ENCODE measurements at places on chromosomes 1 and 21.

GRCh38 chr1:17023573-17023972 is 11.8 kb upstream of the ATP13A2 start:
- DNase-seq, result no peak

GRCh38 chr1:201059871-201060555 is 36.5 kb upstream of the KIF21B start:
- DNase-seq, result no peak

GRCh38 chr1:161171696-161172095 is 5.5 kb downstream of the PPOX start:
- no peak for DNase-seq

DNA sequence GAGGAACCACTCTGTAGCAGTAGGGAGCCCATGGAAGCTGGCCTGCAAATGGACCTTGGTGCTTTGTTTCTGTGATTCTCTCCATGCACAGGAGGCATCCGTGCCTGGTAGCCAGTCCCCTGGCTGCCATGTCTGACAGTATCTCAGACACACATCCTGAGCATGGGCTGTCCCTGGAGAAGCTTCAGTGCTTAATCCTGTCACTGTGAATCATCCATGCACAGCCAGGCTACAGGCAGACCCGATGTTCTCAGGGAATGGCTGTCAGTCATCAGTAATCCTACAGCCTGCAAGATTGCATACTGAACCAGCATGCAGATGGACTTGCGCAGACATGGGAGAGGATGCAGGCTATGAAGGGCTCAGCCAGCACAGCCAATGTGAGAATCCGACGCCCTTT is 606.3 kb upstream of the PLXNA2 start:
- DNase-seq, result no peak

DNA sequence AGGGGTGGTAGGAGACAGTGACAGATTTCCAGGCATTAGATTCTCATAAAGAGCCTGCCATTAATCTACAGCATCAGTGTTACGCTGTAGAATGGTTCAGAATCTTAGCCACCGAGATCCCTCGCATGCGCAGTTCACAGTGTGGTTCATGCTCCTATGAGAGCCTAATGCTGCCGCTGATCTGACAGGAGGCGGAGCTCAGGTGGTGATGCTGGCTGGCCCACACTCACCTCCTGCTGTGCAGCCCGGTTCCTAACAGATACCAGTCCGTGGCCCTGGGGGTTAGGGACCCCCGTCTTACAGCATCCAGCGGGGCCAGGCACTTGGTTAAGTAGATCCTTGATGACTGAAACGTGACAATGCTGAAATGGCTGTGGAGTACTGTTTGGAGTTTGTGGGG is 163.6 kb upstream of the C1orf21 start:
- no peak for DNase-seq

DNA sequence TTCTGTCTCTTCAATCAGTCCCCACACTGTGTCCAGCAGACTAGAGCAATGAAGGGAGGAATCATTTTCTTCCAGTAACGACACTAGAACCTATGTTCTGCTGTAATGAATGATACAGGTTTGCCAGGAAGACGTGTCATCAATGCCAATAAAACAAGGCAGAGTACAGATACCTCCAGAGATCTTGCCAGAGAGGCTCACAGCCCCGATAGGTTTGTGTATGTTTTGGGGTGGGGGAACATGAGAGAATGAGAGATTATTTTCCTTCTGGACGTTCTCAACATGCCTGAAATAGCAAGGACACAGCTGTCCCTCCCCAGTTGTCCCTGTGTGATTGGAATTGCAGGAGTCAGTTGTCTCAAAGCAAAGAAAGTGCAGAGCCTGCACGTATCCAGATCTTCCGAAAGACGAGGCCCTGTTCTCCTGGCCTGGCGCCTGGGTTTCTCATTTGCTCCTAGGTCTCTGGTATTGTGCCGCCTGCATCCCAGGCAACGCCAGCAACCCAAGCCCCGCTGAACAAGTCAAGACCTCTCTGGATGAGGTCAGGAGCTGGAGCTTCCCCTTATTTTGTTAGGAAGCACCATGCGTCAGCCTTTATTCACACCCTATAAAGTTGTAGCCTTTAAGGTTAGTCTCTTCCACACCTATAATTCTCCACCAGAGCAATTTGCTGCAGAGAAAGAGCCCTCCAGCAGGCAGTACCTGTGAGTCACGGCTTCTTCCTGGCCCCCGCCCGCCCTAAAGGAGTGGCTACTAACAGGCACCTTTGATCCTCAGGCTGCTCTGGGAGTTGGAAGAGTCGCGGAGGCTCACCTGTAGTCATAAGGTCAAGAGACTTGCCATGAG is 130.5 kb downstream of the TOMM20 start:
- peak; percentile 61 for DNase-seq

- peak; percentile 95 for DNase-seq
These were observed 23.9 kb downstream of the PCNT start for GRCh38 chr21:46347791-46348381.

DNA sequence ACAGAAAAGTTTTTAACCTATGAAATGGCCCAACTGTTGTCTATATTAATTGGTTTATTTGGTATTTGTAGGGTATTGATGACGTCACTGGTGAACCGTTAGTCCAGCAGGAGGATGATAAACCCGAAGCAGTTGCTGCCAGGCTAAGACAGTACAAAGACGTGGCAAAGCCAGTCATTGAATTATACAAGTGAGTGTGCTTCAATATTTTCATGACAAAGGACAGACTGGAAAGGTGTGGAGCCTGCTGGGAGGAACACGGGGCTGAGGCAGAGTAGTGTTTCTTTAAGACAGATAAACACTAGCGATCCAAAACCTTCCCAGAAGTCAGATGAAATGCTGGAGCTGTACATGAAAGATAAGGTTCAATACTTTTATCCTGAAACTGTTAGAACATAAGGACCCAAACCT is 76.7 kb downstream of the AK4 start:
- no peak for DNase-seq

DNA sequence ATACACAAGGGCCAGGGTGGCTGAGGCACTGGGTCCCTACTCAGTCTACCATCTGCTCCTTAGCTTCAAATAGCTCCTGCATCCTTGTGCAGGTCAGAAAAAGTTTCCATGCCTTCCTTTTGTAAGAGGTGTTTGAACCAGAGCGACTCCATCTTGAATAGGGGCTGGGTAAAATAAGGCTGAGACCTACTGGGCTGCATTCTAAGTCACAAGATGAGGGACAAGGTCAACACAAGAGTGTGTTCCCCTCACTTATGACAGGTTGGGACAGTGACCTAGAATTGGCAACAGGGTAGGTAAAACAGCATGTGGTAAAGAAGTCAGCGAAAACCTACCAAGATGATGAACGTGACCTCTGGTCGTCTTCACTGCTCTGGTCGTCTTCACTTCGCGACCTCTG is 120.5 kb downstream of the KCNK1 start:
- no peak for DNase-seq

GRCh38 chr1:99992760-99993467 is 23.1 kb downstream of the SLC35A3 start:
- no peak for DNase-seq

DNA sequence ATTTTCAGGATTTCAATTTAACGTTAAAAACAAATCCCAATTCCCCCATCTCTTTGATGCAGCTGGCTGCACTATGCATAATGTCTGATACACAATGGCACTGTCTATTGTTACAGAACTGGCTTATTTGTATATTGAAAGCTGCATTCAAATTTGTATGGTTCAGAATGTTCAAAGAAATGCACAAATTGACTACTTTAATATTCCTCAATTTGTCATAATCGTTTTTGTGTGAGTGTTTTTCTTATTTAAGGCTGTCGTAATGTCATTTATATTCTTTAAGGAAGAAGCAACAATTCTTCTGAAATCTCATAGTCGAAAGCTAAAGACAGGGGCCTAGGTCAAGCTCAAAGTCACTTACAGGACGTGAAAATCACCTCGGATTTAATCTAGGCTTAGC is 341.4 kb upstream of the ZRANB2 start:
- DNase-seq, result no peak

DNA sequence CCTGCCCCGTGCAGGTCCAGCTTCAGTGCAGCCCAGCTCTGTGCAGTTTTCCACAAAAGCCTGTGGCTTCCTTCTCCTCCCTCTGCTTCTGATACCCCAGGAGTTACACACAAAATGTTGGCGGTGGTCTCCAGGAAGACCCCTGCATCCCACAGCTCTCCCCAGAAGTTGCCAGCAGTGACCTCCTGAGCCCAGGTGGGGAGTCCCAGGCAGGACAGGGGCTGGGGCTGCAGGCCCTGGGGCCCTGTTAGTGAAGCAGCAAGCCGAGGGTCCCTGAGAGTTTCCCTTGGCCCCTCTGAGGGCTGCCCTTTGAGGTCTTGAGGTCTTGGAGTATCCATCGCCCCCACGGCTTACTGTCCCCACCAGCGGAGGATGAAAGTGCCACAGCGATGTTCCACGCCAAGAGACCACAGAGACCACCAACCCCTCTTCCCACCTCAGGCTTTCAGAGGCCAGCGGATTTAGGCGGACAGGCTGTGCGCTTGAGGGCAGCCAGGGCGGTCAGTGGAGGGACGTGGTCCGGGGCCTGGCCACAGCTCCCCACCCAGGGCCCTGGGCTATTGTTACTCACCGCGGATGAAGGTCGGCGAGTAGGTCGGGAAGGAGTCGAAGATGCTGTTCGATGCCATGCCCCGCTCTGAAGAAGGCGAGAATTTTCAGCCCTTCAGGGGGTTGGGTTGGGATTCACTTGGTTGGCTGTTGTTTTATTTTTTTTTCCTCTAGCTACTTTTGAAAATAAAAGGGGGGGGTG is 34.0 kb upstream of the RUNX3 start:
- DNase-seq, result no peak

DNA sequence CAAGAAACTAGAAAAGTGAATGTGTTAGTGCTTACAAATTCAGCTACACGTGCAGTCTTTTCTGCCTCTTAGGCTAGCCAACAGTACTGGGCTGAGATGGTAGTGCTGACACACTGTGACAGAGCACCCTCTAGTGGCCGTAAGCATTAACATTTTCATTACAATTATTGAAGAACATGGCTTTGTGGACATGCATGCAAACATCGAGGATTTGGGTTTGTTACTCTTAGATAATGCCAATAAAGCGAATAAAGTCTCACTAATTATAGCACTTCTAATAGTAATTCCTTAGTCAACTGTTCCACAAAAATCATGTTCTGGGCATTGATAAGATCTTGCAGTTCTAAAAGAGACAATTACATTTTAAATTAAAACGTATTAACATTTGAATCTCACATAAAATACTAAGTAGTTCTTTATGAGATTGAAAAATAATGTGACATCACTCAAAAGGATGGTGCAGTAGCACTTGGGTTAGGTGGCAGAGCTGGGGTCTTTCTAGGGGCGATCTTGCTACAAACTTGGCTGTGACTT is 47.1 kb downstream of the MYSM1 start:
- DNase-seq, result peak; percentile 84

DNA sequence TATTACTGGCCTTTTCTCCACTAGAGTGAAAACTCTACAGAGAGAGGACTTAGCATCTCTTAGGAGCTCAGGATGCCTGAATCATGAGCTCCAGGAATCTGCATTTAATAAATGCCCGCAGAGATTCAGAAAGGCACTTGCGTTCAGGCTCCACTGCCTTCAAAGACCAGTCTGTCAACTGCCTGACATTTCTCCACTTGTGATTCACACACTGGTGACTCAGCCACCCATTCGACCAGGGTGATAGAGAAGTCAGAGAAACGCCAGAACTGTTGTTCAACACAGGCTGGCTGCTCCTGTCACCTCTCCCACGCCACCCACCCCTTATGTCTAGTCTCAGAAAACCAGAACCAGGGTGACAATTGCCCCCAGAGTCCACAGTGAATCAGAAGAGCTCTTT is 26.9 kb upstream of the LBR start:
- peak; percentile 84 for DNase-seq

- no peak for DNase-seq
These were observed 34.6 kb downstream of the NRDC start for GRCh38 chr1:51843948-51844347.

- DNase-seq, result no peak
These were observed 19.9 kb upstream of the MAGOH start for GRCh38 chr1:53258216-53258615.

- peak; percentile 89 for DNase-seq
These were observed at the start of gene BTBD19 for GRCh38 chr1:44808063-44808937. TSS of gene BTBD19 (plus strand) at chr1:44808523. CDS start at chr1:44808821, 298 bp downstream.

GRCh38 chr1:229374485-229374884 is 31.6 kb upstream of the CCSAP start:
- DNase-seq, result no peak

- DNase-seq, result peak; percentile 59
These were observed 42.6 kb upstream of the PTGS2 start for GRCh38 chr1:186722711-186723309.

DNA sequence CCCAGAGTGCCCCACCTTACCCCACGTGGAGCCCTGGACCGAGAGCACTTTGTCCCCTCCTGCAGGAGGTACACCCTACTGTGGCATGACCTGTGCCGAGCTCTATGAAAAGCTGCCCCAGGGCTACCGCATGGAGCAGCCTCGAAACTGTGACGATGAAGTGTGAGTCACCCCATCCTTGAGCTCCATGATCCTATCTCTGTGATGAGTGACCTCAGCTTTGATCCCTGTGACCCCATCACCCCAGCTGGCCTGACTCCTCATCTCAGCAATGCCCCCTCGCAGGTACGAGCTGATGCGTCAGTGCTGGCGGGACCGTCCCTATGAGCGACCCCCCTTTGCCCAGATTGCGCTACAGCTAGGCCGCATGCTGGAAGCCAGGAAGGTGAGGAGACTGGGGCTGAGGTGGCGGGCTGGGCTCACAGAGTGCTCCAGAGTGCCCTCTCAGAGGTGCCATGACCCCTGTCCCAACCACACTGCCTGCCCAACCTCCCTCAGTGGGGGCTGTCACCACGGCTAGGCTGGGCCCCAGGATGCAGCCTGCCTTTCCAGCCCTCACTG is 16.2 kb upstream of the MPL start:
- DNase-seq, result no peak

DNA sequence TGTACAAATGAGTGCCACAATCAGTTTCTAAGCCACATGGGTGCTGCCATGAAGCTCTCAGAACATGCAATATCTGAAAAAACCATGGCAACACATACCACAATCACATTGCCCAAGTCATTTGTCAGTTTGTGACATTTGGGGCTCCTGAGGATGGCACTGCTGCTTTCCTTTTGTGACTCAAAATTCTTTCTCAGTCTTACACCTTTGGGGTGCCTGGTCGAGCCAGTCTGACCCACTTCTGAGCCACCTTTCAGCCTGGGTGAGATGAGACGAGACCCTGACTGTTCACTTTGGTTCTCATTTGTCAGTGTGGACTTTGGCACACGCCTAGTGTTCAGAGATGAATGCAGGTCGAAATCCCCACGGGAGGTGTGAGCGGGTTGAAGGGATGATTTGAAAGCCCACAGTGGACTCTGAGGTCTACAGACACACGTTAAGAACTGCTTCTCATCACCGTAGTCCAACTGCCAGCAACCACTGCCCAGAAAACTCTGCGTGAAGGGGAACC is 8.0 kb downstream of the BATF3 start:
- DNase-seq, result no peak

DNA sequence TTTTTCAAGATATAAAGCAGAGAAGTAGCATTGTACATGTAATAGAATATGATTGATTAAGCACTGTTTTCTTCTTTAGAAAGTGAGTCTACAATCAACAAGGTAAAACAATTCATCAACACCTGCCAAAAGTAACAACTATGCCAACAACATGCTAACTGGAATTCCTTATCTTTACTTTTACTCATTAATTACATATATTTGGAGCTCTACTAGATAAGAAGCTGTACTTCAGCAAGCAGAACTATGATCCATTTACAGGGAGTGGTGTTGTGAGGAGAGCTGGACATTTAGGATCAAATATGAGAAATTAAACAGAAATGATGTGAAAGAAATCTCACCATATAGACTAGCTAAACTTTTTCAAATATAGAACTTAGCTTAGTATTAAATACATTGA is 51.0 kb downstream of the RGS2 start:
- no peak for DNase-seq

- DNase-seq, result no peak
These were observed 116.5 kb upstream of the C1orf174 start for GRCh38 chr1:4016351-4017130.

GRCh38 chr1:47941609-47942239 is 55.5 kb downstream of the TRABD2B start:
- peak; percentile 52 for DNase-seq

All from fibroblast of mammary gland (primary cell).